ENCODE measurements at places on chromosomes 4 and X.

- DNase-seq, result no peak
Measured at GRCh38 chrX:32421266-32421665, 790.1 kb downstream of the DMD start.

DNA sequence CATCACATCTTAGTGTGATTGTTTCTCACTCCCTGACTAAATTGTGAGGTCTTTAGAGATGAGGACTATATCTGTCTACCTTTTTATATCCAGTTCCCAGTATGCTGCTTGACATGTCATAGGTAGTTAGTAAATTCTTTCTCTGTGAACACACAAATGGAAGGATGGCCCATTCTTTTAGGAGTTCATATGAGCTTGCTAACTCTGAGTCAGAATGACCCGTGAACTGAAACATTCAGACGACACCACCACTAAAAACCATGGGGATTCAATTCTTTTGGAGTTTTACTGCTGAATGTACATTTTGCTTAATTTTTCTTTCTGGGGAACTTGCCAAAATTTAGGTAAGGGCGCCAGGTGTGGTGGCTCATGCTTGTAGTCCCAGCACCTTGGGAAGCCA is 13.9 kb downstream of the OFD1 start:
- no peak for DNase-seq

DNA sequence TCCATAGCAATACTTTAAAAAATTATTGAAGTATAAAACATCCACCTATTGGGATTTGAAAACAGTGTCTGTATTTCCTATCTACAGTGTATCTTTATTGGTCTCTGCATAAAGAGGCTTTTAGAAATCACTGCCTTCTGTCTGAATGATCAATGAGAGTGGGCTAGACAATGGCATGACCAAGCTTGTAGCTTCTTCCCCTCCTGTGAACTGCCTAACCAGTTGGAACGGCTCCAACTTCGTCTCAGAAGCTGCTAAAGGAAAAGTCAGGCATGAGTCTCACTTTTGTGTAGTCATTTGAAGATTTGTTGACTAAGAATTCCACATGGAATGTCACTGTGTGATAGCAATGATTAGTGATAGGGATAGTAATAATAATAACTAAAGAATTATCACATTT is 64.2 kb downstream of the INTS12 start:
- no peak for DNase-seq

DNA sequence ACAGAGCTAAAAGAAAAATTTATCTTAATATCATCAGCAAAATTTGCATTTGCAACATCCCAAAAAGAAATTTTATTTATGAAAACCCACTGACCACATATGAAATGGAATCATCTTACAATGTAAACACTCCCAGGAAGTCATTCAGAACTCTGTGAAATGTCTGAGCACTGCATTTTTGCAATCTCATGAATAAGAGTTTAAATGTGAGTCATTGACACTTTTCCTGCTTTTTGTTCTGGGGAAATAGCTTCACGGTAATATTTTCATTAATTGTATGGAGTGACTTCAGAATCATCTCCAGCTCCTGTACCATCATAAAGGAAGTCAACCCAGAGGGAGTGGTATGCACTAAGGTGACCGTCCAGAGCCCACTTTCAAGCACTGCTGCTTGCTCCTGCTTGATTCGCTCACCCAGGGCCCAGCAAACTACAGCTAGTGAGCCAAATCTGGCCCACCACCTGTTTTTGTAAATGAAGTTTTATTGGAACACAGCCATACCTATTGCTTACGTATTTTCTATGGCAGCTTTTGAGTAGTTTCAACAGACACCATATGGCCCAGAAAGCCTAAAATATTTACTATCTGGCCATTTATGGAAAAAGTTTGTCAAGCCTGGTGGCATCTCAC is 17.2 kb downstream of the EDNRA start:
- DNase-seq, result no peak

- DNase-seq, result no peak
Measured at GRCh38 chr4:137703195-137703594, 170.9 kb upstream of the PCDH18 start.

- DNase-seq, result no peak
Measured at GRCh38 chrX:134685668-134686067, 27.4 kb upstream of the PLAC1 start.

DNA sequence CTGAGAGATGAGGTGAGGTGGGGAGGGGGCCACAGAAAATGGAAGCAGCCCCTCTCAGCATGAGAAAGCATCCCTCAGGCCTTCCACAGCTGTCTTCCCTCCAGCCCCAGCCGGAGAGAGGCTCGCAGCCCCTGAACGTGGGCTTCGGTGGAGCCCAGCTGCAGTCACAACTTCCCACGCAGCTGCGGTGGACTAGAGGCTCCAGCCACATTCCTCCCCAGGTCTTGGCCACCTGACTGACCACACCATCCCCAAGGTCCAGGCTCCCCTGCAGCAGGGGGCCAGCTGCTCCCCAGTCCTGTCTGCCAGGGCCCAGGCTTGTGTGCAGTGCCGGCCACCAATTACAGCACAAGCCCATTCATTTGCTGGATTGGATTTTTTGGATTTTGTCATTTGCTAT is 212.3 kb upstream of the BCOR start:
- no peak for DNase-seq

- no peak for DNase-seq
Measured at GRCh38 chr4:153067376-153067775, 131.3 kb downstream of the FHDC1 start.

- no peak for DNase-seq
Measured at GRCh38 chr4:113513382-113513781, 248.2 kb downstream of the CAMK2D start.

DNA sequence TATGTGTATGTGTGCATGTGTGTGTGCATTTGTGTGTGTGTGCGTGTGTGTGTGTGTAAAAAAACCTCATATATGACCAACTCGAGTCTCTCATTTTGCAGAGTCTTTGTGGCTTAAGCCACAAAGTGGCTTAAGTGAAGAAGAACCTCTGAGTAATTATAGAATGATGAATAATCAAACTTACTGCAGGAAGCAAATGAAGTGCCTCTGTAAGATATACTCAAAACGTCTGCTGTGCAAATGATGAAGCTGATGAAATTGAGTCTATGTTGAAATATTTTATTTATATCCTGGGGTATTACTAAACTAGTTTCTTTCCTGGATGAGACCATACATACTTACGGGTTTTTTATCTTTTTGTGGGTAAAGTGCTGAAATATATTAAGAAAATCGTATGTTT is 1198.7 kb downstream of the PCDH7 start:
- peak; percentile 2 for DNase-seq

- no peak for DNase-seq
Measured at GRCh38 chr4:23135792-23136645, 443.3 kb downstream of the GBA3 start.

- DNase-seq, result no peak
Measured at GRCh38 chrX:13381514-13381913, 61.7 kb upstream of the ATXN3L start.

- no peak for DNase-seq
Measured at GRCh38 chr4:113469926-113470325, 291.6 kb downstream of the CAMK2D start.

- DNase-seq, result no peak
Measured at GRCh38 chr4:88660446-88661294, 37.0 kb downstream of the NAP1L5 start.

GRCh38 chr4:25903900-25904747 is 9.9 kb upstream of the SMIM20 start:
- DNase-seq, result no peak

DNA sequence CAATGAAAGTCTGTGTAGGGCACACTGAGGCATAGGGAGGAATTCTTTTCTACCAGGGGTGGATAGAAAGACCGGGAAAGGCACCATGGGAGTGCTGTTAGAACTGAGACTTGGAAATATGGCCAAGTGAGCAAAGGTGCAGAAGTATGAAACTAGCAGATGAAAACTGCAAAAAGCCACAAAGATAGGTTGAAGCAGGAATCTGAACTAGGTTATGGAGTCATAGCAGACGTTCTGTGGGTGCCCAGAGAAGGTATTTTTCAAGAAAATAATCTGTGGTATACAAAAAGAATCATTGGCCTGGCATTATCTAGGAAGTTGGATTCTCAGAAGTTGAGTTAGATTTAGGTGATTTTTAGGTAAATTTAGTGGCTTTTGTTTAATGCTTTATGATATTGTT is 48.5 kb downstream of the SMAD1 start:
- DNase-seq, result no peak

GRCh38 chr4:38123555-38123954 is 163.4 kb downstream of the PTTG2 start:
- DNase-seq, result no peak

DNA sequence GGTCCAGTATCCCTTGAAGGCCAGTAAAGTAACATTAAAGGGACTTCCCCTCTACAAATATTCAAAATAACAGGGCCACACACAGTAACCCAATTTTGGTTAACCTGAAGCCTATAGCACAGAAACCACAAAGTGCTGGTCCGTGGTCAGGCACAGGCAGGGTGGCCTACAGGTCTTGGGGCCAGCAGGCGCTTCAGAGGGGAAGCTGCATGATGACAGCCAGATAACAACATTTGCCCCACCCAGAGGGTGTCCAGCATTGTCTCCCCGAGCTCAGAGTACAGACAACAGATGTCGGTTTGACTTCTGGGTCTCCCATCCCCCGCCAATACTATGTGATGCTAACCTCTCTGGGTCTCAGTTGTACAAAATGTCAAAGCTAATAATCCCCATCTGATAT is 51.1 kb downstream of the SH3KBP1 start:
- no peak for DNase-seq

DNA sequence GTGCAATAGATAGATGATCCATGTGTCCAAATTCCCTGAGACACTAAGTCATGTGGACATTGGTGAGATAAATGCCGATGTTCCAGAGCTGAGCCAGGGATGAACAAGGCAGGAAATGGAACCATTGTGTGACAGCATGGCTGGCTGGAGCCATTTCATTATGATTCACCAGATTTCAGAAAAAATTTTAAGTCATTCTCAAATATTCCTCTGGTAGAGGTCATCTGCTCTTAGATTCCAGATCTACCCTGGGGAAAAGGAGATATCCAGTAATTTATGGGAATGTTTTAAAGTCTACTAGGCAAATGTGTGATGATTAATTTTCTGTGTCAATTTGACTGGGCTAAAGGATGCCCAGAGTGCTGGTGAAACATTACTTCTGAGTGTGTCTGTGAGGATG is 287.3 kb downstream of the STK32B start:
- DNase-seq, result no peak

GRCh38 chrX:14777525-14777924 is 95.3 kb downstream of the FANCB start:
- DNase-seq, result no peak

DNA sequence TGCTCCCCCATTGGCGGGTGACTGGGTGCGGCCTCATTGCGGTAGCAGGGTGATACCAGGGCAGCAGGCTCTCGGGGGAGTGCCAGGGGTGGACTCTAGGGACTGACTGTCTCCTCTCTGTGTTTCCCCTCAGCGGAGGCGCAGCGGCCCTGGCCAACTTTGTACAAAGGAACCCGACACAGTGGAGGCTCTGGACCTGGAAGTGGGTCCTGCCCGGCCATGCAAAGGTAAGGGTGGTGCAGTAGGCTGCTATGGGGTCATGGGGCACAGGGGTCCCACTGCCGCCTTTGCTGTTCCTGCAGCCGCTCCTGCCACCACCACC is 16.3 kb downstream of the SULT1B1 start:
- no peak for DNase-seq

- no peak for DNase-seq
Measured at GRCh38 chr4:11487139-11487538, 58.4 kb upstream of the HS3ST1 start.

DNA sequence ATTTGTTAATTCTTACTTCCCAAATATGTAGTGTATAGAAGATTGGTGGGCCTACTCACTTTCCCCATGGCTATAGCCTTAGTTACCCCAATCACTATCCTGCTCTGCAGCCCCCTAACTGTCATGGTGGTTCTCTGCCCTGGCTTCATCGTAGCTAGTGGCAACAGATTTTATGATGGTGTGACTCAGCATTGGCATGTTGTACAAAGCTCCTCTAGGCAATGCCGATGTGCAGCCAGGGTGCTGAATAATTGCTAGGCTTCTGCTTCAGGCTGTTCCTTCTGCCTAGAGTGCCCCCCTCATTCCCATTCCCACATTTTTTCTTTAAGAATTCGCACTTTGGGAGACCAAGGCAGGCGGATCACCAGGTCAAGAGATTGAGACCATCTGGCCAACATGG is 35.2 kb downstream of the AFF2 start:
- no peak for DNase-seq

GRCh38 chrX:45852884-45853283 is 652.2 kb upstream of the DIPK2B start:
- no peak for DNase-seq

DNA sequence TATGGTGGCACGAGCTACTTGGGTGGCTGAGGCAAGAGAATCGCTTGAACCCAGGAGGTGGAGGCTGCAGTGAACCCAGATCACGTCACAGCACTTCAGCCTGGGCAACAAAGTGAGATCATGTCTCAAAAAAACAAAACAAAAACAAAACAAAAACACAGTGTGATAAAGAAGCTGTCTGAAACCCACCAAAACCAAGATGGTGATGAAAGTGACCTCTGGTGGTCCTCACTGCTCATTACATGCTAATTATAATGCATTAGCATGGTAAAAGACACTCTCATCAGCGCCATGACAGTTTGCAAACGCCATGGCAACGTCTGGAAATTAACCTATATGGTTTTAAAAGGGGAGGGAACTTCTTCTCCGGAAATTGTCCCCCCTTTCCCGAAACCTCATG is 29.4 kb upstream of the OPHN1 start:
- no peak for DNase-seq

GRCh38 chrX:118497180-118497818 is 1.7 kb downstream of the DOCK11 start:
- no peak for DNase-seq

- no peak for DNase-seq
Measured at GRCh38 chrX:106698693-106699092, 27.8 kb upstream of the RNF128 start.

DNA sequence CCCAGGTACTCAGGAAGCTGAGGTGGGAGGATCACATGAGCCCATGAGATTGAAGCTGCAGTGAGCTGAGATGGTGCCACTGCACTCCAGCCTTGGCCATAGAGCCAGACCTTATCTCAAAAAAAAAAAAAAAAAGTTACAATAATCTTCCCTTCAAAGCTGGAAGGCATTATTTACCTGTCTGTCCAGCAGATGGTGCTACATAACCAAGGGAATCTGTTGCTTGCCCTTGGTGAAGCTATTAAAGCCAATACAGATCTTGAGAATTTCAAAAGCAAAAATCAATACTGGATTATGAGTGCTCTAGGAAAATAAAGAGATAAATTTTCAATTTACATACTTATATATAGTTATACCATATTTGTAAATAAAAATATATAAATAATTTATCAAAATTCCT is 25.9 kb downstream of the PKD2 start:
- DNase-seq, result no peak

DNA sequence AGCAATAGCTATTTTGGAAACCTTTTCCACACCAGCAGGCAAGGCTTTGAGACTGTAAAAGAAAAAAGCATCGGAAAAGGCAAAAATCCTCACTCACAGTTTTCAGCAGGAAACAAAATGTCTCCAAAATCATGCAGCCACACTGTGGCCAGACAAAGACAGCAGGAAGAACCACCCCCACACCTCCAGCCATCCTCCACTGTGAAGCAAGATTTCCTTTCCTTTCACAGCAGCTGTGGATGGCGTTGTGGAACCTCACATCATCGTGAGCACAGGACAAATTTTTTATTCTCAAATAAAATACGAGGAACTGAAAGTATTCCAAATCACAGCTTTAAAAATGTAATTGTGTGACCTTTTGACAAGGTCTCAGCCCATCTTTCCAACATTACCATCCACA is 351.7 kb upstream of the NOCT start:
- DNase-seq, result no peak
